GM13976 (cell line): ENCODE measurements at places on chromosomes 3 and 15.
A peak's percentile ranks its signal among the peaks of the same experiment; 100 is the strongest.

DNA sequence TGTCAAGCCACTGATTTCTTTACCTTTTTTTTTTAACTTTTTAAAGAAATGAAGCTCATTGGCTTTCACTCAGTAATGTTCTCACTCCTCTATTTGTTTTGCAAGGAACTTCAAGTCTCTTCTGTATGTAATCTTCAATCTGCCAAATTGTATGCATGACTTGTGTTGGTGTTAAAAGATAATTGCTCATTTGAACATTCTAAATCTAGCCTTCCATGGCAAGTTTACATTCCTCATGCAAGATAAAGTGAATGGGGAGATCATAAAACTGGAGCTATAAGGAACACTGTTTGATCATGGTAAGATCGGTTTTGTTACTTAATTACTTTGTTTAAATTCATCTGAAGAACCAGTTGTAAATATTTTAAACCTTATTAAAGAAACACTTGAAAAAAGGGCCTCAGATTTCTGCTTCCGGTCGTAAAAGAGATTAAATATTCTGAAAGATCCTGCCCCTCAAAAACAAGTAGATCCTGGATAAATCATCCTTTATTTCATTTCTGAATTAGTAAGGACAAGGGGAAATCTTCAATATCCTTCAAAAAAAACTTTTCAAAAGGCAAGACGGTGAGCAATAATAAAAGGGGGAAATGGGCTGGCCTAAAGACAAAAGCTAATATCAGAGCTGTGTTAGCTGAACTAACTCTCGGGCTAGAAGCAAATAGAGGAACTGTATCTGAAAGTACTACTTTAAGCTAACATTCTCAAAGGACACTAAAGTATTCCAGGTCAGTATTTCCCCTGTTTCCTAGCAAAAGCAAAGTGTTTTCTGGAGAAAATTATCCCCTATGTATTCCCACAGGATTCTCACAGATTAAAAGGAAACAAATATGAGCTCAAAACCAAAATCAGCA is 107.0 kb upstream of the ATP11B start:
- DNase-seq, result no peak

GRCh38 chr3:82082796-82083195 is 321.4 kb upstream of the GBE1 start:
- DNase-seq, result no peak

DNA sequence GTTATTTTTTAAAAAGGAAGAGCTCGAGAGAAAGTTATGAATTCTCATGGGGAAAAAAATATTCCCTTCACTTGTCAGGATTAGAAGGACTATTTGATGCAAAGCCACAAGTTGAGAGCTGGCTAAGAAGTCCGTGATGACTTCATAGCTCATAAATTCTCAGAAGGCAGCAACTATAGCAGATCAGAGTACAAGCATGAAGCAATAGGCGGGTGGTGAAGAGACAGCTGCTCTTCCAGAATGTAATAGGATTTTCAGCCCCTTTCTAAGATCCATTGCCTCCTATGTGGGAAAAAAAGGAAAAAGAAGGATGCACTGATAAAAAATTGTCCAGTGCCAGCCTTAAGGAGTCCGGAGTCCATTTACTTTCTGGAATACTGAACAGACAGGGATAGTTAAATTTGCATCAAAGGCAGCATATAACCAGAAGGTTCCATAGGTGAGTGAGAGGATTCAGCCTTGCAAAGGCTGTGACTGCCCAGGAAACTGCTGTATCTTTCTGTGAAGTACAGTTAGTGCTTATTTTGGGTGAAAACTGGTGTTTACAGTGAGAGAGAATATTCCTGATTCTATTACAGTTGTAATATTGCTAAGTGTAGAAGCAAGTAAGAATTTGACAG is 929.5 kb upstream of the ALCAM start:
- no peak for DNase-seq

DNA sequence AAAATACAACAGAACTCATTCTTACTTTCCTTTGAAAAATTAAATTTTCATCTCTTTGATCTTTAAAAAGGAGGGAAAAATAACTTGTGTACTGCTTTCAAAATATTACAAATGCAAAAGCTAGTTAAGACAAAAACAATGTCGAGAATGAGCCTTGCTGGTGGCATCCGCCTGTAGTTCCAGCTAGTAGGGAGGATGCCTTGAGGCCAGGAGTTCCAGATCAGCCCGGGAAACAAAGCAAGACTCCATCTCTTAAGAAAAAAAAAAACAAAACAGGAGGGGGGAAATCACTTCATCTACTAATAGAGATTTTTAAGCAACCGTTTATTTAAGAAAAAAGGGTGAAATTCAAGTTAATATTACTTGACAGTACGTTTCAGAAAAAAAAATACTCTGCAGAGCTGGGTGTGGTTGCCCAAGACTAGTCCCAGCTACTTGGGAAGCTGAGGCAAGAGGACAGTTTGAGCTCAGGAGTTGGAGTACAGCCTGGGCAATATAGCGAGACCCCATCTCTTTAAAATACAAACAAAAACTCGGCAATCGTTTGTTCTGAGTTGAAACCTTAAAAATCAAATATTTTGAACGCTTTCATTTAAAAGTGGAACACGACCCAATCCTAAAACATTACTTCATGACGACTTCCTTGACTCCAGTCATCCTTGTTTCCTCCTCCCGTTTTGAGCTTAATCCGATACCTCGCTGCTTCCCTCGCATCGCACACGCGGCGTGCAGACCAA is 1.2 kb downstream of the KPNA1 start:
- no peak for DNase-seq

GRCh38 chr15:51077221-51078153 is 17.2 kb downstream of the TNFAIP8L3 start:
- DNase-seq, result peak; percentile 84

DNA sequence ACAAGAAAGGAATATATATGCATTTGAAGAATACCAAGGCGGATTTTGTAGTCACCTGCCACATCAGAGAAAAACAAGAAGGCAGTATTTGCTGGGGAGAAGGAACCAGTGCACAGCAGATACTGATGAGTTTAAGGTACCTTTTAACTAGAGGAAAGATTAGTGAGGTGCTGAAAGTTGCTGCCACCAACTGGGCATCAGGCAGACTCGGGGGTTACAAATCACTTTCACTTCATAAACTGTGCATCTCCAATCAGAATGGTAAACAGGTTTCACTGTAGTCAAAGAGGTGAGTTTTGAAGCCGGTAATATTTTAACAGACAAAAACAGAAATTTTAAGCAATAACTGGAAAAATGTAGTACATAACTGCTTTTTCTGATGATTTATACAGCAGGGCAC is 4.1 kb downstream of the FBN1 start:
- DNase-seq, result peak; percentile 26

DNA sequence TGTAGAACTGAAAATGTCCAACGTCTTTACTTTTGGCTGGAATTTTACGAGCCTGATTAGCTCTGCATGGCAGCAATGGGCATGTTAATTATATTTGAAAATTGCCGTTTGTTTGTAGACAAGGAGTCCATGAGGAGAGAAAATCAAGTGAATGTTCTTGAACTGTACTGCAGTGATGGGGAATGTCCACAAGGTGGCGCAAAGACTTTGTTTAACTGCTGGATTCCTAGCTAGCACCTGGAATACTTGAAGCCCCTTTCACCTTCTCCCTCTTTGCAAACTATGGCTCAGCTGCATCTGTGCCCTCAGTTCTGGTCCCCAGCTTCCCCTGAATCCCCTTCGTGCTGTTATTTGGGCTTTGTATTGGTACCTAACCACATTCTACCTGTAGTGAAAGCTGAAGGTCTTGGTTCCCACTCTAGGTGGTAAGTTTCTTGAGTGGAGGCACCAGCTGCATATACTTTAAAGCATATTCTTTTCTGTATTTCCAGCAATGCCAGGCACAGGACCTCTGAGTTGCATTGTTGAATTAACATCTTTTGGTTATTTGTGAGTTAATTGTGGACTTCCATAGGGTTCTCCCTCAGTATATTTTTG is 25.3 kb downstream of the EXOG start:
- peak; percentile 73 for DNase-seq

DNA sequence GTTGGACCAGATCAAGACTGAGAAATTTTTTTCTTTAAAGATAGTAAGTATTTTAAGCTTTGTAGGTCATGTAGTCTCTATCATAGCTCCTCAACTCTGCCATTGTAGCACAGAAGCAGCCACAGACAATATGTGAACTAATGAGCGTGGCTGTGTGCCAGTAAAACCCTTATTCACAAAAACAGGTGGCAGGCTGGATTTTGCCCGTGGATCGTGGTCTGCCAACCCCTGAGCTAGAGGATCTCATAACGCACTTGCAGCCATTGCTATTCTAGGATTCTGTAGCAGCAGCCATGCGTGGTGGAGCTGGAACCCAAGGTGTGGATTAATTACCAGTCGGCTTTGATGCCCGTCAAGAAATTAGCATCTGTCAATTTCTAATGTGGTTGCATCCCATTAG is 68.7 kb upstream of the PLXNA1 start:
- DNase-seq, result no peak

DNA sequence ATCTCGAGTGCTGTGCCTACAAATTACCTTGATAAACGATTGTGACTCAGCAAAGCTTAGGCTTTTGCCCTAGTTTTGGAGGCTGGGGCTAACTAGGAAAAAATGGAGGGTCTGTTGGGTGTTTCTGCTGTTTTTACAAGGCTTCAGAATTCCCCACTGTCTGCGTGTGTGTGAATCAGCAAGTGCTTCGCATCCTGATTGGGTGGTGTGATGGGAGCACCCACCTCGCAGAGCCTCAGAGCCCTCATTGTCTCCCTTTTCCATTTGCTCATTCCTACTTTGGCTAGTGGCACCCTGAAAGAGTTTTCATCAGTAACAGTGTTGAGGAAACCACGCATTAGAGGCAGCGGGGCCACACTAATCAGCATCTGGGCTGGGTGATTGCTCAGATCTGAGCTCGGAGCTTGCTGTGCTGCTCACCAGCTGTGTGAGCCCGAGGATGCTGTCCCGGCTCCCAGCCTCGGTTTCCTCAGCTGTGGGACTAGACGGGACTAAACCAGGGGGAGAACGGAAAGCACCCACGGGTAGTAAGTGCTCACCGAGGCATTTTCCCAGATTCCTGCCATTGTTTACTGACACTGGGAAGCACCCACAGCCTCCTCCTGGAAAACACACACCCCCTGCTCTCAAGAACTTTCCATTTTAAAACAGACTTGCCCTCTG is 40.6 kb downstream of the GOLGA8S start:
- DNase-seq, result no peak

- DNase-seq, result no peak
These were observed 2.6 kb downstream of the LIPC start for GRCh38 chr15:58434334-58434875.

DNA sequence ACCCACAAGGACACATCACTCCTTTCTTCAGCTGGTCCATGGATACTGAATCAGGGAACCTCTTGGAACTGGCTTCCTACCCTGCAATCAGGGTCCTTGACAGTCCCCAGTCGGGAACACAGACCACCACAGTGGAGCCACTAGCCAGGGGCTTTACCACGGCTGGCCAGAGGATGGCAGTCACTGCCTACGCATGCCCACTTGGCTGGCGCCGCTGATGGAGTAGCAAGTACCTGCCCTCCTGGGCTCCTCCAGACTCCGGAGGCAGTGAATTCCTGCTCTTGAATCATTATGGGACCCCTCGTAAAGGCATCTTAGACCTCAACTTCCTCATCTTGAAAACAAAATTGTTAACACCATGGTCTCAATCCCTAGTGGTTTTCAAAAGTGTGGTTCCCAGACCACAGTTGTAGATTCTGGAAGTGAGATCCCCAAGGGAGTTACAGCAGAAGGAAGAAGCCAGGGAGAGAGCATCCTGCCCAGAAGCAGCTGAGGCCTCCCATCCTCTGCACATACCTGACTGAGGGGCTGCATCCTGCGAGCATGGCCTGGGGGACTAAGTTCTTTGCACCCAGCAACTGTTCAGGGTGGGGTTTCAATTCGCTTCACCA is 9.1 kb upstream of the SKIC8 start:
- DNase-seq, result peak; percentile 79

- no peak for DNase-seq
These were observed 39.1 kb upstream of the GATM start for GRCh38 chr15:45417303-45417950.

DNA sequence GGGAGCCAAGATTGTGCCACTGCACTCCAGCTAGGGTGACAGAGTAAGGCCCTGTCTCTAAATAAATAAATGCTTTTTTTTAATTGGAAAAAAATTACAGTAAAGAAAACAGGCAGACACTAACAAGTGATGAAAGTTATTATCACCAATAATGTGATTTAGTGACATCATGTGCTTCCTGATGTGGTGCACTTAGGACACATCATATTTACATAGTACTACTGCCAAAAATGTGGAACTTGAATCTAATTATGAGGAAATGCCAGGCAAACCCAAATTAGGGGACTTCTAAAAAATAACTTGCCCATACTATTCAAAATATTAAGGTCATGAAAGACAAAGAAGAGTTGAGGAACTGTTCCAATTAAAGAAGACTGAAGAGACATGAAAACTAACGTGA is 30.8 kb downstream of the MAP4 start:
- DNase-seq, result no peak

- DNase-seq, result no peak
These were observed 250.1 kb downstream of the ZBTB20 start for GRCh38 chr3:114896978-114897377.

DNA sequence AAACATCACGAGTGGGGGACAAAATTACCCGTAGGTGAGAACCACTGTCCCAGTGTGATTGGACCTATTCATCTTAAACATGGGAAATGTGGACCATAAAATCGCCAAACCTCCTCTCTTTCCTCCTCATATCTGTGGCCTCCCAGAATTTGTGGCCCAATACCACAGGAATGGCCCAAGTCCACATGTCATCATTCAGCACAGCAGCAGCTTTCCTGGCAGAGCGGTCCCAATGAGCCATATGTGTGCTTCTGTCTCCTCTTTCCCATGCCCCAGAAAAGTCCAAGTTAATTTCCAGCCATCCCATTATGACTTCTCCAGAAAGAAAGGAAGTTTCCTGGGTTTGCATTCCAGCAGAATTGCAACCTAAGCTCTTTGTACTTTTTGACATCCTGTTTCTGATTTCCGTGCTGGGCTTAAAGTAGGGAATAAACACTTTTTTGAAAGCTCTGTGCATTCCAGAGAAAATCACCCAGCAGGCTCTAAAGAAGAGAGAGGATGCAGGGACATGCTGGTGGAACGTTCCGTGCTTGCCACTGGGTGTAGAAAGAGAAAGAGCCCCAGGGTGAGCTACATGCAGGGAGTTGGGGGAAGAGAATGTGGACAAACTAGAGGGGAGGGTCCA is 259.4 kb upstream of the PROK2 start:
- DNase-seq, result no peak
